ENCODE measurements at places on chromosomes 1 and 21. TPM values are rescaled to one million over a fixed set of nuclear protein-coding genes. Genes with fewer than 3 reads are reported as not detected.

CELA3B gene
- 0.35 TPM for total RNA-seq

TLCD4 gene
- total RNA-seq, result 2.0 TPM

CAPN9 gene
- total RNA-seq, result 0.41 TPM

OR2L13 gene
- total RNA-seq, result 0.21 TPM

NEXN gene
- total RNA-seq, result 25.9 TPM

UCK2 gene
- total RNA-seq, result 25.3 TPM

CD5L gene
- not detected for total RNA-seq

CELA3A gene
- total RNA-seq, result not detected

TDRD10 gene
- total RNA-seq, result 11.1 TPM

KANK4 gene
- total RNA-seq, result 14.5 TPM

TMEM81 gene
- 1.7 TPM for total RNA-seq

FCRL6 gene
- 1.1 TPM for total RNA-seq

FMO5 gene
- 2.1 TPM for total RNA-seq

DNA sequence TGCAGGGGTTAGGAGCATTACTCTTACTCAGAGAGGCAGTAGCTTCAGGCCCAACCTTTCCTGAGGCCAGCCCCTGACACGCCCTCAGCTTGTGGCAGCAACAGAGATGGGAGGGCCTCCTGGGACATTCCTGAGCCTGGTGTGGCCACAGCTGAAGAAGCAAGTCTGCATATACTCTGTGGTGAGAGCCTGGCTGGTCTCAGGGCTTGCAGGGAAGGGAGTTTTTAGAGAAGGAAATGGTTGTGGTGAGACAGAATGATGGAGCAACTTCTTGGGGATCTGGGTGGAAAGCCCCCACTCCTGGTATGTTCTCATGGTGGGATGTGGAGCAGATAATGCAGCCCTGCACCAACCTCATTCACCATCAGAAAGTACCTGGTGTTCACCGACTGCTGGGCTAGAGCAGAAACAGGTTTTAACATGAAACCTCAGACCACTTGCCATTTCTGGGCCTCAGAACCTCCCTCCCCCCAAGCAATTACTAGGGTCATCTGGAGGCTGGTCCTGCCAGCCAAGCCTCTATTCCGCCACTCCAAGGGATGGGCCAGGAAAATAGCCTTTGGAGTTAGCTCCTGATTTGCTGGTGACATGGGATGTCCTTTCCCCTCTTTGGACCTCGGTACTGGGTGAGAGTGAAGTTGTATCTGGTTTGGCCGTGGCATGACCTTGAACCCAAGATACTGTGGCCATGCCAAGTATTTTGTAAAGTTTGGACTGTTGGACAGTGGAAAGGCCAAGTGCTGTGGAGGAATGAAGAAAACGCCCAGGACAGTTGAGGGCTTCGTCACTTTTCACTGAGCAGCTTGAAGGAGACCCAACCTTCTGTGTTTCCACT lies 28.1 kb upstream of the RNF19B start:
- peak; percentile 37 for DNase-seq

DNA sequence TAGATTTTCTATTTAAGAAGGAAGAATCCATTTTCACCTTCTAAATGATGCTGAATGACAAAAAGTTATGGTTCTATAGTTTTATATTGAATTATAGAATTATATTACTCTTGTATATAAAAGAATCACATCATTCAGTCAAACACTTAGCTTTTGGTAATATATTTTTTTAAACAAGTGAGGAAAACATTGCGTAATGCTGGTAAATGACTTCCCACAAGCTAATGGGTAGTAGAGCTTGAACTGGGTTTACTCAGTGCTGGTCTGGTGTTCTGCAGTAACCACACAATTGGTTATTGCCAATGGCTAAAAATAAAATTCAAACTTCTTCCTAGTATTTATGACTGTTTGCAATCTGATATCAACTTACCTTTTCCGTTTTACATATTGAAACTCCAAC lies 10.6 kb upstream of the GIPC2 start:
- DNase-seq, result no peak

- DNase-seq, result no peak
Measured at GRCh38 chr1:2239384-2239985, 11.4 kb downstream of the SKI start.

- DNase-seq, result peak; percentile 75
Measured at GRCh38 chr21:44337941-44338895, 972 bp downstream of the CFAP410 start.

- DNase-seq, result no peak
Measured at GRCh38 chr1:236407059-236407458, 13.0 kb downstream of the EDARADD start.

DNA sequence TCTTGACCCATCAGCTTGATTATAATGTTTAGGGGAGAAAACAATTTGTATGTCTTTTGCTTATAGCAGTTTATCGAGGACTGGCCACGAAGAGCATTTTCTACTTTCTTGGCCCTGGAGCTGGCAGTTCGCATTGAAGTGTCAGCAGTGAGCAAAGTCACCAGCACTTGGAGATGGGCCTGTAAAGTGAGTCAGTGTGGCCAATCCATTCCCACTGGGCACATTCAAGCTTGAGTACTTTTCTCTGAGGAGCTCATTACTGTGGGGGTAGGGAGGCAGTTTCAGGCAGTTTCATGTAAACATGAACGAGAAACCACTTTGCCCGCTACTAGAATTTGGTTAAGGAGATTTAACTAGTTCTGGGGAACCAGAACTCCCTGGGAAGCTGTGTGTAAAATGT lies 164.8 kb downstream of the PRDM2 start:
- no peak for DNase-seq

GRCh38 chr1:234675006-234675405 lies 65.0 kb upstream of the IRF2BP2 start:
- no peak for DNase-seq

- DNase-seq, result no peak
Measured at GRCh38 chr21:37550157-37550556, 183.6 kb downstream of the DYRK1A start.

DNA sequence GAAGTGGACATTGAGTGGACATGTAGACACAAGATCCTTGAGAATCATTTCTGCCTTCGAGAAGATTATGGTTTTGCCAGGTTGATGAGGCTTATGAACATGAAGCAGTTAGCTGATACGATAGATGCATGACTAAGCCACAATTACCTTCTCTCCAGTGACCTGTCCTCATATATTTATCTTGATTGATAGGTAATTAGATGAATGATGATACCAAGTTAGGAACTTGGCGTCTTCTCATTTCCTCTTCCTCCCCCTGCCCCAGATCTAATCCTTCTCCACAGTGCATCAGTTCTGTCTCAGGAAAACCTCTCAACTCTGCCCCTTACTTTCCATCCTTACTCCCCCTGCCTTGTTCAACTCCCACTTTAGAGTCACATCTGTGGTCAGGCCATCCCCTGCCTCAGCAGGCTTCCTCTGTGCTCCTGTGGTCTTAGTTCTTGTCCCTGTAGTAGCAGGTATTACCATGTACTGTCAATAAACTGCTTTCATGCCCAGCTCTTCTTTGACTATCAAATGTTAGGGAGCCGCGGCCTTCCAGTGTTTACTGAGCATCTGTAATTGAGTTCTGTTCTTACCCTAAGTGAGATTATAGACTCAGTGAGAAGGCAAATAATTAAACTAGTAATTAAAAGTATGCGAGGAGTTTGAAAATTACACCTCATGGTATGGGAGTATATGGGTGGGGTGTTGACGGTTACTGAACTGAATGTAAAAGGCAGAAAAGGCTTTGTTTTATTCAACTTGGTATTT lies 5.1 kb downstream of the ST6GALNAC3 start:
- no peak for DNase-seq

DNA sequence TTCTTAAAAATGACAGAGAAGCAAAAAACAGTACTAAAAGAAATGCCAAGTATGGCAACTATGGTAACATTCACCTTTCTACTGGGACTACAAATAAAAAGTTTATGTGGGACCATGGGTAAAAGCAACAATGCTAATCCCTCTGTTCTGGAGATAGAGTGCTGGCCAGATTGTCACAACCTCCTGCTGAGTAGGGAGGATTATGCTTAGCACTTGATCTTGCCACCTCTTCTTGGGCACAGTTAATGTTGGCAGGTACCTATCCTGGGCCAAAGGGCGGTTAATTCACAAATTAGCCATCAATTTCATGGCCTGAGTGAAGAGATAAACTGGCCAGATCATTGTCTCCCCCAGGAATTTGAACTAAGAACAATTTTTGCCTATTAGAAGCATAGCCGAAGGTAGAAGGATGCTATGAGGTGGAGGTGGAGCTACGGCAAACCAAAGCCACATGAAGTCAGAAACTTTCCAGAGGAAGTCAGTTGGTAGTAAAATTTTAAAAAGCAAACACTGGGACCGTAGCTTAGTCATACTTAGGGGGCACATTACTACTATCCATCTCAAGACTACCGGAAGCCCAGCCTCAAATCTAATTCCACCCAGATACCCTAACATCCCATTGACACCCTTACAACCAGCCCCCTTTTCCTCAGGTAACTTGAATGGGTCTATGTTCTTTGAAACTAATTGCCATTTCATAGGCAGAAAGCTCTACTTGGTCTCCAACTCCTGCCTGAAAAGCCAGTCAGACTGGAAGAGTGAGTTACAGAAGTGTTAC lies 2.7 kb downstream of the SCYL3 start:
- no peak for DNase-seq

GRCh38 chr21:41801321-41802197 lies 34.7 kb upstream of the RIPK4 start:
- no peak for DNase-seq

DNA sequence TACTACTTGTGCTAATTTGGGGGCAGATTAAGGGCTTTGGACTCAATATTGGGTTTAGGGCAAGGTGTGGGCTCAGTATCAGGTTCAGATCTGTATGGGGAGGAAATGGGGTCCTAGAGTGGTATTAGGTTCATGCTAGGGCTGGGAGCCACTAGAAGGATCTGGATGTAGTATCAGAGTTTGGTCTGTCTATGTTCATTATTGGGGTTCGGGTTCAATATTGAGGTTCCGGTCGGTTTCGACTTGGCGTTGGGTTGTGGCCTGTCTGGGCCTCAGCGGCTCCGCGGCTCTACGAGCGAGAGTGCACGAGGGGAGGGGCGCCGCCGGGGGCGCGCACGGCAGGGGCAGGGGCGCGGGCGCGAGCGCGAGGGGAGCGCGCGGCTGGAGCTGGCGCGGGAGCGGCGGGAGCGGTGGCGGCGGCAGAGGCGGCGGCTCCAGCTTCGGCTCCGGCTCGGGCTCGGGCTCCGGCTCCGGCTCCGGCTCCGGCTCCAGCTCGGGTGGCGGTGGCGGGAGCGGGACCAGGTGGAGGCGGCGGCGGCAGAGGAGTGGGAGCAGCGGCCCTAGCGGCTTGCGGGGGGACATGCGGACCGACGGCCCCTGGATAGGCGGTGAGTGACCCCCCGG lies at the start of gene PTPRF:
TSS of gene PTPRF (plus strand) at position 401 of the 624 bp plus-strand sequence. CDS start 14,193 bp downstream, outside the sequence.
- DNase-seq, result peak; percentile 63

- DNase-seq, result peak; percentile 47
Measured at GRCh38 chr1:154557939-154558719, at the start of gene UBE2Q1. TSS of gene UBE2Q1 (minus strand) at chr1:154558662. CDS start at chr1:154558553, 109 bp downstream.

GRCh38 chr1:65514041-65514440 lies 93.6 kb downstream of the LEPR start:
- no peak for DNase-seq

- no peak for DNase-seq
Measured at GRCh38 chr1:185488808-185489207, 171.8 kb upstream of the IVNS1ABP start.

DNA sequence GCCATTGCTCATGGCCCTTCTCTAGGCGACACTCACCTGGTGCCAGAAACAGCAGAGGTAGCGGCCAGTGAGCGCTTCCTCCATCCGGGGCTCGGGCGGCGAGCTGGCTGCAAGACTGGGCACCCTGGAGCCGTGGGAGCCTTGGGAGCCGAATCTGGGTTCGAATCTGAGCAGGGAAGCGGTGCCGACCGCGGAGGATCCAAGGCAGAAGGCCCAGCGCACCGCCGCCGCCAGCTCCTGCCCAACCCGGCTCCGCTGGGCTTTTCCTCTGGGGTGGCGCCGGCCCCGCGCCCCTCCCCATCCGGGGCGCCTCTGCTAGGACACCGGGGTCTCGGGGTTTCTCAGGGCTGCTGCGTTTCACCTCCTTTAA lies 1.7 kb upstream of the PRDM16 start:
- DNase-seq, result no peak
